Hair follicular keratinocyte (primary cell): ENCODE measurements at places on chromosomes 11 and 22. TPM values are rescaled to one million over a fixed set of nuclear protein-coding genes. Genes with fewer than 3 reads are reported as not detected.

The MMP12 gene
- not detected in 2 replicates for total RNA-seq

The RASD2 gene
- total RNA-seq = under 0.01 and 0.46 TPM in 2 replicates

The CRY2 gene
- total RNA-seq = 5.3 and 8.2 TPM in 2 replicates

The BCR gene
- total RNA-seq = 56.0 and 59.9 TPM in 2 replicates

The DEFB131B gene
- total RNA-seq = not detected in 2 replicates

The C1QTNF5 gene
- 0.15 and 0.55 TPM in 2 replicates for total RNA-seq

The UPK3A gene
- not detected in 2 replicates for total RNA-seq

The BTG4 gene
- 2.3 TPM in 1 of 2 replicates, not detected in the other for total RNA-seq

The KRTAP5-7 gene
- not detected in 2 replicates for total RNA-seq

The HORMAD2 gene
- not detected in 2 replicates for total RNA-seq
